ENCODE measurements at places on chromosomes 7 and 10.

DNA sequence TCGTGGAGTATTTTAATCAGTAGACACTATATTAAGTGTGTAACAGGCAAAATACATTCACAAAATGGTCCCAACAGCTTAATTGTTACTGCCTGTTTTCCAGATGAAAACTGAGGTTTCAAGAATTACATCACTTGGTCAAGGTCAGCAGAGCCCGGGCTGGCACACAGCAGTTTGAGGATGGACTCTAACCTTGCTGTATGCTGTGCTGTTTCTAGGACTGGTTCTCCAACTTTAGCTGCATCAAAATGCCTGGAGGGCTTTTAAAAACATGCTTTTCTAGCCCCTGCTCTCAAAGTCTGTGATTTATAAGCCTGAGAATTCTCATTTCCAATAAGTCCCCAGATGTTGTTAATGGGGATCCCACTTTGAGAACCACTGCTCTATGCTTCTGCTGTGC lies 247.1 kb upstream of the FZD8 start:
- no peak for DNase-seq

- no peak for DNase-seq
Observed at GRCh38 chr7:155521743-155522398, 24.5 kb downstream of the CNPY1 start.

- no peak for DNase-seq
Observed at GRCh38 chr10:103246324-103246723, 637 bp downstream of the RPEL1 start.

GRCh38 chr7:70923181-70923845 lies 208.6 kb upstream of the GALNT17 start:
- no peak for DNase-seq

GRCh38 chr10:78414380-78414779 lies 380.7 kb downstream of the RPS24 start:
- no peak for DNase-seq

GRCh38 chr10:97390091-97390490 lies 11.0 kb downstream of the RRP12 start:
- DNase-seq, result no peak

DNA sequence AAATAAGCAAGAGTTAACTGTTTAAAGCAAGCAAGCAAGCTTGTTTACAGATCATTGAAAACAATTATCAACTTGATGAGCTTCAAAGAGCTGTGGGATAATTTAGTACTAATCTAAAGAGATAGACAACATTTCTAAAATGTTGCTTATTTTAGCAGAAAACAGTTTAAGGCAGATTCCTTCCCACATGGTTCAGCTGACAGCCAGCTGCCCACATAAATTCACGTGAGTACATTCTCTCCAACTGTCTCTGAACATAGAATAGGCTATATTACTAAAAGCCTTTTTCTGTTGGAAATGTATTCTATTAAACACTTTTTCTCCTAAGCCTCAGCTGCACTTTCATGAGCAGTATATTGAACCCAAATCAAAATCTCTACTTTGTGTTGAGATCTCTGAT lies 174.1 kb downstream of the LRRN3 start:
- no peak for DNase-seq

- no peak for DNase-seq
Observed at GRCh38 chr10:17805921-17806577, 3.1 kb upstream of the MRC1 start.

DNA sequence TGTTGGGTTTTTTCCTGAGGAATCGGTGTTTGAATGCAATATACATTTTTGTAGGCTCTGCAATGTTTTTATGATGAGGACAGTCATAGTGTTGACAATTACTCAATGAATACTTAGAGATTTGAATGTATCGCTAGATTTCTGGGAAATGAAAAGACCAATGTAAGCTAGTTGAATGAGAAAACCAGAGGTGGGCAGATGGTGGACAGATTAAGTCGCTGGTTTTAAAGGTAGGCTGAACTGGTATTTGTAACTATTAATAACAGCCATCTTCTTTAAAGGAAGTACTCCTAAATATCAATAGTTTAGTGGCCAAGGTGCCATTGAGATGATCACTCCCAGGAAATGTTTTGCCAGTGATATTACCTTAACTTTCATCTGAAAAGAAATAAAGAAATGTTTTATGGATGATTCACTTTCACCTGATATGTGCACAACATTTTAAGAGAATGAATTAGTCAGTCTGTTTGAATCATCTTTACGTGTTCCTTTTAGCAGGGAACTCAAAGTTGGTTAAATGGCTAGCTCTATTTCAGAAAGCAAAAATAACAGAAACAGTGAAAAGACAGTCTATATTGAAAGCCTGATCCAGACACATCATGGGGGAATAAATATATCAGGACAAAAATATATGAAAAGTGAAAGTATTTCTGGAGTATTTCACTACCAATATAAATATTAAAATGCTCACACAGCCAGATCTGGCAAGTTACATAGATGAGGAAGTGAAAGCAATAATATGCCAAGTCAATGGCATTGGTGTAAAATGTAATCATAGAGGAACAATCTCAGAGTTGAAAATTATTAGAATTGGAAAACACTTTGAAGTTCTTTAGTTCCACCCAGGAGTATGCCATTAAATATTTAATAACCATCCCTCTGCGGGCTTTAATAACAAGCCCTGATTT lies 20.7 kb downstream of the MET start:
- DNase-seq, result no peak

GRCh38 chr7:37354656-37355131 lies 94.0 kb downstream of the ELMO1 start:
- DNase-seq, result no peak

GRCh38 chr7:2201128-2201527 lies 31.6 kb downstream of the MAD1L1 start:
- no peak for DNase-seq

DNA sequence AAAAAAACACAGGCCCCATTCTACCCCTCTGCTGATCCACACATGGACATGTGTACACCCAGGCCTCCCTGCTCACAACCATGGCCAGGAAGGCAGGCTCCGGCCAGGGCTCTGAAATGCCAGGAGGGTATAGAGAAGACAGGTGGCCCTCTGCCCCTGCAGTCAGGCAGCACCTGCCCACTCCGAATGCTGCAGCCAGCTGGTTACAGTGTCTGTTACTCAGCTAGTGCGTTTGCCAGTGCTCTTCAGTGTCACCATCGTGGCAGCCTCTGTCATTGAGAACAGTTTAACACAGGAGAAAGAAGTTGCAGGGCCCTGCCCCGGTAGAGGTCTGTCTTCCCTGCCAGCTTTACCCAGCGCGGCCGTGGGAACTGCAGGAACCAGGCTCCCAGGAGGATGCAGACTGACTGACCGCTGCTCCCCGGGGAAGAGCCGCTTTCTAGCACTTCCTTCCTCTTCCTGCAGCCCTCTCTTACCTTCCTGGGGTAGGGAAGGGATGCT lies 128.8 kb upstream of the FAM20C start:
- DNase-seq, result no peak
